ENCODE measurements at places on chromosomes 12 and 14.

DNA sequence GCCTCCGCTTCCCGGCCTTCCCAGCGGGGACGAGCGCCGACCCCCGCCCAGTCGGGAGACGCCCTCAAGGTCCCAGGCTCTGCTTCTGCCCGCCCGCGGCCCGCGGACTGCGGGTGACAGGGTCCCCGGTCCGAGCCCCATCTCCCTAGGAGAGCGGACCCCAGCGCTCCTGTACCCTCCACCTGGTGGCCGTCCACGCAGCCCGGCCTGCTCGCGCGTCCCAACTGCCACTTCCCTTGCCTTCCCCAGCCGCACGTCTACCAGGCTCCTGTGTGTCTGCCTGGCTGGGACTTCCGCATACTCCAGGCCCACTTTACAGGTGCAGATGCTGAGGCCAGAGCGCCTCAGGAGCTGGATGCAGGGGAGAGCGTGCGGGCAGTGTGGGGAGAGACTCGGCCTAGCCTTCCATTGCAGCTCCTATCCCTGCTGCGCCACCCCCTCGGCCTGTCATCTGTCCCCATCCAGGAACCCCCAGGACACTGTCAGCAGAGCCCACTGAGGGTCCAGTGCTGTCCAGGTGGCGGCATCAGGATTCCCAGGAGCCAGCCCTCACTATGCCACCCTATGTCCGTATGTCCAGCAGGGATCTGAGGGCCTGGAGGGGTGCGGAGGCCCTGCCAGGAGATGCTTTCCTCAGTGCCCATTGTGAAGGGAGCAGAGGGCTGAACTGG lies 8.0 kb upstream of the ANKRD9 start:
- no peak for DNase-seq

DNA sequence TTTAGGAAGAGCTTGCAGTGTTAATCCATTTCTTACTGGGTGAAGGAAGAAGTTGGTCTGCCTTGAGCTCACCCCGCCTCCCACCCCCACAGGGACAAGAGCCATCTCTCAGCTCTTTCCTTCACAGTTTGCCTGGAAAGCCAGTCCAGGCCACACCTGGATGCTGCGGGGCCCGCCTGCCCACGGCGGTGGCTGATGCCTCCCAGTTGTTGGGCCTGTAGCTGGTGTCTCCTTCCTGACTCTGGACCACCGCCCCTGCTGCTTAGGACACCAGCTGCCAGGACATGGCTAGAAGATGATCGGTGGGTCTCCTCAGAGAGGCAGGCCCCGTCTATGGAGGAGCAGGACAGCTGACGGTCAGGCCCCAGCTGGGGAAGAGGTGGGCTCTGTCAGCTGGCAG lies 92.9 kb downstream of the TESC start:
- DNase-seq = no peak

DNA sequence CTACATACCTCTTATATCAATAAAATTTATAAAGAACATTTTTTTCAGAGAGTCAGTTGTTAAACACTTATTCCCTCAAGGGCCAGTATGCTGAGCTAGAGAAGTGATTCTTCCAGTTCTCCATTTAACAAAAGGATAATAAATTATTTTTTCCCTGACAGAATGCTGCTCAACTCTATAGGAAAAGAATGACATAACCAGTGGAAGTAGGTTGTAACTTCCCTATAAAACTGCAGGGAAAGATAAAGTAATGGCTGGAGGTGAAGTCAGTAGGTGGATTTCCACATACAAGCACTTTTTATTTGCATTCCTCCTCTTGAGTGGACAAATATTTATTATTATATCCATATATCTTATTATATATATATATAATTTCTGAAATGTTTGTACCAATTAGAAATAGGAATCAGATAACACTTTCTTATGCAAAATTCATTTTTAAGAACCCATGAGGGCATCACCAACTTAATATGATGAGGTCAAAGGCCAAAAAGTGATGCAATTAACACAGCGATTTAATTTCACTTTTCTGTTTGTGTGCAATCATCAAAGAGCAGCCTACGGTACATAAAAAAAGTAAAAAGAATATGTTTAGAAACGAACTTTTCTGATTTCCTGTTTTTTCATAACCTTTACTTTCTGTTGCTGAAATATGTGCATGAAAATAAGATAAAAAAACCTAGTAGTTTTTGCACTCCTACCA lies 175.3 kb downstream of the PRKD1 start:
- DNase-seq = no peak

DNA sequence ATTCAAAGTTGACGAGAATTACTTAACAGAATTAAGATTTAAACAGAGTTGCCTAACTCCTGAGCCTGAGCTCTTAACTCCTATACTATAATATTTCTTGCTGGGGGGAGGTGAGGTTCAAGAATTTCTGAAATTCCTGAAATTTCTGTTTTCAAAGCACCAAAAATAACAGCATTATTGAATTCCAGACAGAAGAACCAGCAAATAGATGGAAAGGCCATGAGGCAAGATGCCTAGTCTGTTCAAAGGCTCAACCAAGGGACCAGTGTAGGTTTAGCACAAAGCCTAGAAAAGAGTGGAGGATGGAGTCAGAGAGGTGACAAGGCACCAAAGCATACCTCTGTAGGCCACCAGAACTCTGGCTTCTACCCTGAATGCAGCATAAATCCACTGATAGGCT lies 76.4 kb downstream of the PPP1R12A start:
- no peak for DNase-seq

DNA sequence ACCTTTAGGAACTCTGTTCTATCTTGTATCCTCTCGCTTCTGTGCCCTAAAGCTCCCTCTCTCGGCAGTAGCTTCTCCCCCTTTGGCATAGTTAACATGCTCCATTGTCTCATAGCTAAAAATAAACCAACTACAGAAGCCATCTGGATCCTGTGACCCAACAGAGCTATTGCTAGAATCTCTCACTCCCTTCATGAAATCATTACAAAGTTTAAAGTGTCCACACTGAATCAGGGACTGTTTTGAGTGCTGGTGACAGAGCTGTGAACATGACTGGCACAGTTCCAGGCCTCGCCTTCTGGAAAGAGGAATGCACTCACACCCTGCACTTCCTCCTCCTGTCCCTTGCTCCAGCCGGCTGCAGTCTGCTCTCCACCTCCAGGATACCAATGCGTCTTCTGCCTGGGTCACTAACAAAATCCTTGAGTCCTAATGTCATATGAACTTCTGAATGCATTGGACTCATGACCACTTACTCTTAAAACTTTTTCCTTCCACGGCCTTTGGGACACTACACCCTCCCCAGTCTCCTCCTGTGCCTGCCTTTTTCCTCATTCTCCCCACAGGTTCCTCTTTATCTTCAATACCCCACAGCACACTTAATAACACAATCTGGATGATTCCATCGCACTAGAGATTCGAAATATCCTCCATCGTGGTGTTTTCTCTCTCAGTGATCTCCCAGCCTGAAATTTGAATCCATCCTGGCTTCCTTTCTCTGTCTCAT lies 13.2 kb downstream of the PLBD1 start:
- no peak for DNase-seq

DNA sequence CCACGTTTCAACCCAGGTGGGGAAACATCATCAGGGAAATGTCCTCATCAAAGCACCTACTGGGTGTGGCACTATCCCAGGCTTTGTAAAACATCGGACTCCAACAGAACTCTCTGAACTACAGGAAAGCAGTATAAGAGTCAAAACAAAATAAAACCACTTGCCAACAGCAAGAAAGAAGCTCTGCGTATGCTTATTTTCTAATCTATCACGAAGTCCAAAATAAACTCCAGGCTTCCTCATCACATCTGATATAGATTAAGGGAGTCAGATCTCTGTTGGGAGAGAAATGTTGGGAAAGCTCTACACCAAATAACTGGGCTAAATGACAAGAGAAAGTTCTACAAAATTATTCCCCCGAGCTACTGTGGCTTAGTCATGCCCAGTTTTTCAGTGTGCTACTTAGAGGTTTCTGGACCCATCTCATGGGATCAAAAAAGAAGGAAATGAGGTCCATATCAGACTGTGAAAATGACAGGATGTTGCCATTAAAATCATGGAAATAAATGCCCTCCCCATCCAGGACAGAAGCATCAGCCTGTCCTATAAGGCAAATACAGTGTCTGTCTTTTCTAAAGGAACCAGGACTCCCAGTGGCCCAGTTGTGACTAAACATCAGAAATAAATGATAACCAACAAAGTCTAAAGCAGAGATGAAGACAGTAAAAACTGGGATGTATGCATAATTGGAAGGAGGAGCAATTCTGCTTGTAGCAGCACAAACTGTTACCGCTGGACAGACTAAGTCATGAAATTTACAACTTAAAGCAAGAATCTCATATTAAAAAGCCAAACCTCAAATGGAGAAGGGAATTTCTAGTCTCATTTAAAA lies 149.5 kb downstream of the STXBP6 start:
- DNase-seq = no peak

- DNase-seq = no peak
Measured at GRCh38 chr12:13386323-13387039, 190.0 kb downstream of the EMP1 start.

- no peak for DNase-seq
Measured at GRCh38 chr12:49232940-49233841, 31.7 kb upstream of the TUBA1C start.

DNA sequence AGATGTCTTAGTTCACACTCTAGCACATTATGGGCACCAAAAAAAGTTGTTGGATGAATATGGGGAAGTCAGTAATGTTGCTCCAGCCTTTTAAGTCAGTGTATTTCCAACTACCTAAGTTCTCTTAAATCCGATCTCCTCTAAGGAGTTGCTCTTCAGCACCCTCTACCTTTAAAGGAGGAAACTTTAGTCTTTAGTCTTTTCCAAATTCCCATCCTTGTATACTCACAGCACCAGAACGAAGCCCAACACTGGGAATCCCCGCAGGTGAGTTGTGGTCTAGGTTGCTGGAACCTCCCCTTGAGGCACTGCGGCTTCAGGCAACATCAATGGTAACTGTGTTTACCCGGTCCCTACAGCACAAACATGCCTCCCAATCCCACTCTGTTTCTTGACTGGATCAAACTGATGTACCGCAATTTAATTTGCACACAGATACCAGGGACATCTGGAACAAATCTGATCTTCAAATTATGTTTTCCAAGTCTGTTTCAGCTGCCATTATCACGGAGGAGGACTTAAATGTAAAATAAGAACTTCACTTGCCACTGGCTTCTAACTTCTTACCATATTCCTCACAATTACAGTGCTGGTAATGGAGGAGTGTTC lies 179.0 kb downstream of the FOXN3 start:
- DNase-seq = no peak

- no peak for DNase-seq
Measured at GRCh38 chr12:120488057-120488640, 7.8 kb upstream of the DYNLL1 start.
